ENCODE measurements at places on chromosomes 4 and X.

GRCh38 chrX:139762400-139763183 is 54.6 kb upstream of the MCF2 start:
- DNase-seq: no peak

DNA sequence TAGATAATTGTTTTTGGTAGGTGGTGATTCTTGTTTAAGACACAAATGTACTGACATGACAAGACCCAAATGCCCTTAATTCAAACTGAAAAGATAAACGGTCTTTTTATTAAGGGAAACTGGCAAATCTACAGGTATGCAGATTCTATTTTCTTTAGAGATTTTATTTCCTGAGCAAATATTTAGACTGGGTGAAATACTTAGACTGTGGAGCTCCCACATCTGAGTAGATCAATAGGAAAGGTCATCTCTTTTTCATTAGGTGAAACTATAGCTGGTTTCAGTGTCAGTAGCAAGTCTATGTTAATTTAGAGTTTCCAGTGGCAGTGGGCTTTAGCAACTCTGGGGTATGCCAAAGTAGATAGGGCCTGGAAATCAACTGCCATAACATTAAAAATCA is 446.7 kb downstream of the FSTL5 start:
- no peak for DNase-seq

DNA sequence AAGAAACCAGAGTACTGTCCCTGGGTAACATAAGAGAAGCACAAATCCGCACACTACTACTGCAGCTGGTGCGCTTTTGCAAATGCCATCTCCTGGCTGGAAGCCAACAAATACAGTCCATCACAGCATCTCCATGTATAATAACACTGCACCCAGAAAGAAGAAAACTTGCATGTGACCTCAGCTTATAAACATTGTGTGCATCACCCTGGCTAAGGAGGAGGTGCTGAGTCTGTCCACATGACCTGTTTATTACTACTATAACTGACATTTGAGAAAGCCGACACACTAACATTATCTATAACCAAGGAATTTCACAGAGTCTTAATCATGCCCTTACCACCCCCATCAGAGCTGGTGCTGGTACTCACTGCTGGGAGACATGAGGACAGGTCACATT is 516.8 kb downstream of the CFAP47 start:
- no peak for DNase-seq

DNA sequence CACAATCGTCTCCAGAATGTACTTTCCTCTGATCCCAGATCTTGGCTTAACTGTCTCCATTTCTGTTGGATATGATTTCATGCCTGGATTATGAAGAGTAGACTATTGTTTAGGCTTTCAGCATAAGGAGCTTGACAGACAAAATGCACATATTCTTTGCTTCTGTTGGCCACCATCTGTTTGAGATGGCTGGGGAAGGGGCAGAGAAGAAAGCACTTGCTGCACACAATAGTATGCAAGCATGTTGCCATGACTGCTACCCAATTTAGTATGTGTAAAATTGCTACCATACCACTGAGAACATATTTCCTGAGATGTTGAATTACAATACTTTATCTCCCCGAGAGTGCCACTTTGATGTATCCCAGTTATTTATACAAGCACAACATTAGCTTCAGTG is 127.9 kb upstream of the BMPR1B start:
- DNase-seq: no peak

- DNase-seq: peak; percentile 64
These were observed 237.5 kb downstream of the BCOR start for GRCh38 chrX:39859991-39860861.

- no peak for DNase-seq
These were observed 33.0 kb downstream of the DRP2 start for GRCh38 chrX:101252634-101253033.

DNA sequence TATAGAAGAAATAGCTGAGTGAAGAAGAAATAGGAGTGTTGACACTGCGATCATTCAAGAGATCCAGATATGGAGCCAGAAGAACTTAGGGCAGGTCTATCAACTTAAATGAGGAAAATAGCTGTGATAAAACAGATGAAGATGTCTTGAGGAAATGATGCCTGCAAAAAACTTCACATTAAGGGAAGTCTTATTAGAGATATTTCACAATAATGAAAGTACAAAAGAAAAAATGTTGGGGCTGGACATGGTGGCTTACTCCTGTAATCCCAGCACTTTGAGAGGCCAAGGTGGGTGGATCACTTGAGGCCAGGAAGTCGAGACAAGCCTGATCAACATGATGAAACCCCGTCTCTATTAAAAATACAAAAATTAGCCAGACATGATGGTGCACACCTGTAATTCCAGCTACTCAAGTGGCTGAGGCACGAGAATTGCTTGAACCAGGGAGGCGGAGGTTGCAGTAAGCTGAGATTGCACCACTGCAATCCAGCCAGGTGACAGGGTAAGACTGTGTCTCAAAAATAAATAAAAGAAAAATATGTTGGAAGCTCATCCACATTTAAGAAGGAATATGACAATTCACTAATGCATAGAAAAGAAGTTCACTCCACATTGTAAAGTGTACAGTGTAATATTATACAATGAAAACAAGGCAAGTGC is 56.3 kb downstream of the PKD2 start:
- no peak for DNase-seq

GRCh38 chr4:121168446-121169281 is 4.5 kb upstream of the TNIP3 start:
- DNase-seq: no peak

DNA sequence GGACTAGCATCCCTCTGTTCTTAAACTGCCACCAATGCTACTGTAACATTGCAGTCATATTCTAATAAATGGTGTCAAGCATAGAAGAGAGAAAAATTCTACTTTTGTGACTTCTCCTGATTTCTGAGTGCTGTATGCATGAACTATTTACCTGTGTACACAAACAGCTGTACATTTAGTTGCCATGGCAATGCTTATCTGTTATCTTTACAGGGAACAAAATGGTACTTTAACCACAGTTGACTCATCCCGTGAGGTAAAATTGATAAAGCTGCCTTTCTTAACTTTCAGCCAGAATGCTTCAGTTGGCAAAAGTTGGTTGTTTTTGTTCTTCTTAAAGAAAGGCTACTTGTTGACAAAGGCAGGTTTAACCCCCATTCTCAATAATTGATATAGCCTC is 587.5 kb upstream of the MAGEB2 start:
- no peak for DNase-seq

GRCh38 chr4:65865489-65865888 is 195.2 kb upstream of the EPHA5 start:
- no peak for DNase-seq

DNA sequence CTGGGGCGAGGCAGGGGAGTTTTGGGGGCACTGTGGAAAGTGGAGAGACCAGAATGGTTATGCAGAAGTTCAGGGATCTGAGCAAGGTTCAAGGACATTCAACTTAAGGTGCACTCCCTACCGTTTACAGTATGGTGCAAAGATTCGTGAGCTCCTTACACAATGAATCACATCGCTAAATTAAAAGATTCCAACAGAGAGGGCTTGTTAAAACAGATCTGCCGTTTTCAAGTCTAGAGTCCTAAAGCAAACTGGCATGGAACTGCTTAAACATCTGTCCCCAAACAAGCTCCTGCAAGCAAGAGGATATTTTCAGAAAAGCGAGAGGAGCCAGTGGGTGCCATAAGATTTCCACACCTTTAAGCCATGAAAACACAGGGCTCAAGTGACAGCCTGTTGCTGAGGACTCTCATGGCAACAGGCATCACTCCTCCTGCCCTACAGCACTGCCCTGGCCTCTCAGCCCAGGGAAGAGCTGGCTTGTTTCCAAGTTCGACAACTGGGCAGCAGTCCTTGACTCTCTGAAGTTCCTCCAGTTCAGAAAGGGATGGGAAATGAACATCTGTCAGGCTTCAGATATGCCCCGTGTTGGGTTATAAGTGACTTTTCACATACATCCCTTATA is 10.0 kb downstream of the FAM184B start:
- no peak for DNase-seq

GRCh38 chr4:184807797-184808712 is 17.7 kb downstream of the ACSL1 start:
- DNase-seq: no peak

- DNase-seq: no peak
These were observed 99.2 kb upstream of the ARSJ start for GRCh38 chr4:114078636-114079035.

DNA sequence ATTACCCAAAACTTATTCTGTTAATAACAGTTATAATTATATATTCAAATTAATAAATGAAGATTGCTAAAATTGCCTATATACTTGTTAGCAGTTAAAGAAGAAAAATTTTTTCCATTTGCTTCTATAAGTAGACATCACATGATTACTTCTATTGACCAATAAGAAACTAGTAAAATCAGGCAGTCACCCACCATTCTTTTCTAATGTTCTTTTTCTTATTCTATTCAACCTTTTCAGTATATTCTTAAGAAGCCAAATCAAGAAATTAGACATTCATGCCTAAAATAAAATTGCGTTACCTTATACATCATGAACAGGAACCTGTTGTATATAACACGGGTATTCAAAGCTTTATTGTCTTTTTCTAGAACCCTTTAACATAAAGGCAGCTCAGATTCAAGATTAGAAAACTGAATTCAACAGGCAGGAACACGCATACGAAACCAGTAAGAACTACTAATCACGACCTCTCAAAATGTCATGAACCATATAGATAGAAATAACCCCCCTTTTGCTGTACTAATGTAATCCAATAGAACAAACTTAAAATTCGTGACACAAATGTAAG is 568.1 kb upstream of the DIPK2B start:
- DNase-seq: no peak

DNA sequence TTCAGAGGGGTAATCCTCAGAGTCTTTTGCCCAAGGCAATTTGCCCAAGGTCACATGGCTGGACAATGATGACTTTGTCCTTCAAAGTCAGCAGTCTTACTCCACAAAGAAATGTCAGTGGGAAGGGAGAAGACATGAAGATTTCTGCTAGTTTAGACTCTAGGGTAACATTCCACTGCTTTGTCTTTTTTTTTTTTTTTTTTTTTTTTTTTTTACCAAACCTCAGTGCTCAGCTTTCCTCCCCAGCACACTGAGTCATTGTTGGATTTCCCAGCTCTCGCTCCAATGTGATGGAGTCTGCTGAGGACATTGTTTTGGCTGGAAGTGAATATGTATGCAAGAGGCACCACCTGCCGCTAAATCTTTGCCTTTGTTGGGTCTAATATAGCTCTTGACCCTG is 7.2 kb upstream of the C1QTNF7 start:
- no peak for DNase-seq

GRCh38 chr4:123587983-123588494 is 191.4 kb downstream of the SPRY1 start:
- DNase-seq: no peak

DNA sequence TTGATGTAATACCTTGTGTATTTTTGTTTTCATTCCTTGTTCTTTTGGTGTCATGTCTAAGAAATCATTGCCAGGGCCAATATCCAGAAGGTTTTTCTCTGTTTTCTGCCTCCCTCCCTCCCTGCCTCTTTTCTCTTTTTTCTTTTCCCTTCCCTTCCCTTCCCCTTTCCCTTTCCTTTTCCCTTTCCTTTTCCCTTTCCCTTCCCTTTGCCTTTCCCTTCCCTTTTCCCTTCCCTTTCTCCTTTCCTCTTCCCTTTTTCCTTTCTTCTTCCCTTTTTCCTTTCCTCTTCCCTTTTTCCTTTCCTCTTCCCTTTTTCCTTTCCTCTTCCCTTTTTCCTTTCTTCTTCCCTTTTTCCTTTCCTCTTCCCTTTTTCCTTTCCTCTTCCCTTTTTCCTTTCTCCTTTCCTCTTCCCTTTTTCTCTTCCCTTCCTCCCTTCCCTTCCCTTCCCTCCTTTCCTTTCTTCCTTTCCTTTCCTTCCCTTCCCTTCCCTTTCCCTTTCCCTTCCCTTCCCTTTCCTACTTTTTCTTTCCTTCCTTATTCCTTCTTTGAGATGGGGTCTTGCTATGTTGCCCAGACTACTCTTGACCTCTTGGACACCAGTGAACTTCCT is 646.1 kb downstream of the RAPGEF2 start:
- DNase-seq: no peak

GRCh38 chr4:46844325-46844917 is 64.6 kb downstream of the COX7B2 start:
- DNase-seq: peak; percentile 10

GRCh38 chrX:38192007-38192810 is 28.5 kb downstream of the SRPX start:
- DNase-seq: no peak

Measured in stimulated activated CD8-positive, alpha-beta memory T cell treated with anti-CD3 and anti-CD28 coated beads, Interleukin-2, amount 100 ng/mL, for 48 hours (primary cell).